ENCODE measurements at places on chromosomes 7 and 10.

- no peak for DNase-seq
These were observed 203.5 kb downstream of the PTEN start for GRCh38 chr10:88066876-88067275.

DNA sequence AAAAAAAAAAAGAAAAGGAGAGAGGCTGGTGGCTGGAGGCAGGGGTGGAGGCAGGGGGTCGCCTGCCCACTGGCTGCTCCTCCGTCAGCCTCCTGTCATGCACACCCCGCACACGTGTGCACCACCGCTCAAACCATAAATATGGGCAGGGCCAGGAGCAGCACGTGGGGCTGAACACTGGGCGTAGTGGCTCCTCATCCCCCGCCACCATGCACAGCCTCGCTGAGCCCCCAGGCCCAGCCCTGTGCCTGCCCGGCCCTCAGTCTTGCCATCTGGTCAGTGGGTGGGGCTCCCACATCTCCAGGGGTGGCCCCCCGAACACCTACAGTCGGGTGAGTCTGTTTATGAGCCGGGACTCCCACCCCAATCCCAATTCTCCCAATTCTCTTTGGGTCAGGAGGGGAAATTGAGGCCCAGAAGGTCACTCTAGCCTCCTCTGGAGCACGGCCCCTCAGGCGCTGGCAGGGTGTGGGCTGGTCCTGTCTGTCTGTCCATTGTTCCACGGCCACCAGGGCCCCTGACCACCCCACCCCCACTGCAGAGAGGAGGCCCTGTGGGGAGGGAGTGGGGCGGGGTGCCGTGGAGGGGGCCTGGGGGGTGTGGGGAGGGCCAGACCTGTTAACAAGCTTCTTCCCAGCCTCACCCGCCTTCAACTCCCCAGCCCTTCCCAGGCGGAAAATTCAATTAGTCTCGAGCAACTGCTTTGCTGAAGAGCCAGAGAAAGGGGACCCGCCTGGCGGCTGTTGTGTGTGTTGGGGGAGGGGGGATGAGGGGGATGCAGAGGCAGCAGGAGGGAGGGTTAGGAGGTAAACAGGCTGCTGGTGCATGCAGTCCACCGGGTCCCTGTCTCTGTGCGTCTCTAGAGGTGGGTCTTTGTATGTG is 19.5 kb upstream of the GRIFIN start:
- no peak for DNase-seq

- DNase-seq: no peak
These were observed 563.0 kb downstream of the PARD3 start for GRCh38 chr10:34252111-34252510.

GRCh38 chr10:22652988-22653481 is 61.3 kb downstream of the PIP4K2A start:
- no peak for DNase-seq

GRCh38 chr7:45033261-45033930 is 33.4 kb downstream of the CCM2 start:
- DNase-seq: no peak

GRCh38 chr7:16014031-16014430 is 327.5 kb upstream of the MEOX2 start:
- DNase-seq: no peak

GRCh38 chr10:106310596-106310995 is 853.9 kb downstream of the SORCS1 start:
- DNase-seq: no peak

GRCh38 chr7:13639396-13639795 is 350.1 kb downstream of the ETV1 start:
- no peak for DNase-seq

DNA sequence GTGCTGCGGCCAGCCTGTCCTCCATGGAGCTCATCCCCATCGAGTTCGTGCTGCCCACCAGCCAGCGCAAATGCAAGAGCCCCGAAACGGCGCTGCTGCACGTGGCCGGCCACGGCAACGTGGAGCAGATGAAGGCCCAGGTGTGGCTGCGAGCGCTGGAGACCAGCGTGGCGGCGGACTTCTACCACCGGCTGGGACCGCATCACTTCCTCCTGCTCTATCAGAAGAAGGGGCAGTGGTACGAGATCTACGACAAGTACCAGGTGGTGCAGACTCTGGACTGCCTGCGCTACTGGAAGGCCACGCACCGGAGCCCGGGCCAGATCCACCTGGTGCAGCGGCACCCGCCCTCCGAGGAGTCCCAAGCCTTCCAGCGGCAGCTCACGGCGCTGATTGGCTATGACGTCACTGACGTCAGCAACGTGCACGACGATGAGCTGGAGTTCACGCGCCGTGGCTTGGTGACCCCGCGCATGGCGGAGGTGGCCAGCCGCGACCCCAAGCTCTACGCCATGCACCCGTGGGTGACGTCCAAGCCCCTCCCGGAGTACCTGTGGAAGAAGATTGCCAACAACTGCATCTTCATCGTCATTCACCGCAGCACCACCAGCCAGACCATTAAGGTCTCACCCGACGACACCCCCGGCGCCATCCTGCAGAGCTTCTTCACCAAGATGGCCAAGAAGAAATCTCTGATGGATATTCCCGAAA is 2.7 kb downstream of the PIK3CG start:
- no peak for DNase-seq

DNA sequence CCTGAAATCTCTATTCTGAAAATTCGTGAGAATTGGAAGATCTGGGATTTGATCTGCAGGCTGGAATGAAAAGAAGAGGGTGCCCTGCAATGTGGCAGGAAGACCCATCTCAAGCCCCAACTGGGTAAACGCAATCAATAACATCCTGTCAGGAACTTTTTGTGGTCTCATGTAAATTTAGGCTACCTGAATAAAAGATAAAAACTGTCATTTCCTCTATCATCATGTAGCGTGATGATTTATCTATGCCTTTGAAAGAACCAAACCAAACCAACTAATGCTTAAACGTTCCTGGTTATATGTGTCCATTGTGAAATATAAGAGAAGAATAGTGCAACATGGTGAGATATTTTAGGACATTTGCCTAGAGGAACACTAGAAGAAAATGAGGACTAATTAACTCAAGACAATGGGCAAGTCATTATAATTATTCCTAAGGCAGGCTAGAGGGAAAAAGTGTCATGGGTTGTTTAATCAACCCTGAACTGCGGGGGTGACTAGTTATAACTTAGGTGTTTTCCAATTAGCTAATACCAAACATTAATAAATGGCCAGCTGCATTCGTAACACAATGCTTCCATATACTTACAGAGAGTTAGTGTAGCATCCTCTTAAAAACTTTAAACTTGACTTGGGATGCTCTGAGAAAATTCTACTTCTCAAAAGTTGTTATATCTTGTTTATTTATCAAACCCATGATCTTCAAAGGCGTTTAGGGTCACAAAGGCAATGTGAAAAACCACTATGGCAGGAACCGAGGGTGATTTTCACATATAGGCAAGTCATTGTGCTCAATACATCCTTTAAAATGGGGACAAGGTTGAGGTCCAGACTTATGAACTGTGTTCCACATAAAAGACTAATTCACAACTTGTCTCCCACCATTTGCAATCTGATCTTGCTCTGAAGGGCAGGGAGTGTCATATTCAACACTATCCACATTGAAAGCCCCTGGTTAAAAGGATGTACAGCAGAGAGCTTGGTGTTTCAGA is 48.6 kb upstream of the ADO start:
- no peak for DNase-seq

DNA sequence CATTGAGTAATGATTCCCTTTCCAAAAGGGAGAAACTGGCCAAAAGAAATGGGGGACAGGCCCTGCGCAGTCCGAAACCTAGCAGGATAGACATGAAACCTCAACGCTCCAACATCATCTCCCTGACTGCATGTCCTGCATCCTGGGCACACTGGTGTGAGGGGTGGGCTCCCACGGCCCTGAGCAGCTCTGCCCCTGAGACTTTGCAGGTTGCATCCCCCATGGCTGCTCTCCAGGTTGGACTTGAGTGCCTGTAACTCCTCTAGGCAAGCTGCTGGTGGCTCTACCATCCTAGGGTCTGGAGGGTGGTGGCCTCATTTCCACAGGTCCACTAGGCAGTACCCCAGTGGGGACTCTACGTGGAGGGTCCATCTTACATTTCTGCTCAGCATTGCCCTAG is 16.3 kb upstream of the CRYGN start:
- no peak for DNase-seq

- DNase-seq: no peak
These were observed 57.8 kb downstream of the COL26A1 start for GRCh38 chr7:101420436-101420835.

GRCh38 chr7:34675749-34676374 is 17.8 kb downstream of the NPSR1 start:
- no peak for DNase-seq

- no peak for DNase-seq
These were observed 4.4 kb downstream of the SMIM30 start for GRCh38 chr7:113113912-113114311.

GRCh38 chr10:110273474-110273873 is 31.2 kb downstream of the SMNDC1 start:
- peak; percentile 55 for DNase-seq

DNA sequence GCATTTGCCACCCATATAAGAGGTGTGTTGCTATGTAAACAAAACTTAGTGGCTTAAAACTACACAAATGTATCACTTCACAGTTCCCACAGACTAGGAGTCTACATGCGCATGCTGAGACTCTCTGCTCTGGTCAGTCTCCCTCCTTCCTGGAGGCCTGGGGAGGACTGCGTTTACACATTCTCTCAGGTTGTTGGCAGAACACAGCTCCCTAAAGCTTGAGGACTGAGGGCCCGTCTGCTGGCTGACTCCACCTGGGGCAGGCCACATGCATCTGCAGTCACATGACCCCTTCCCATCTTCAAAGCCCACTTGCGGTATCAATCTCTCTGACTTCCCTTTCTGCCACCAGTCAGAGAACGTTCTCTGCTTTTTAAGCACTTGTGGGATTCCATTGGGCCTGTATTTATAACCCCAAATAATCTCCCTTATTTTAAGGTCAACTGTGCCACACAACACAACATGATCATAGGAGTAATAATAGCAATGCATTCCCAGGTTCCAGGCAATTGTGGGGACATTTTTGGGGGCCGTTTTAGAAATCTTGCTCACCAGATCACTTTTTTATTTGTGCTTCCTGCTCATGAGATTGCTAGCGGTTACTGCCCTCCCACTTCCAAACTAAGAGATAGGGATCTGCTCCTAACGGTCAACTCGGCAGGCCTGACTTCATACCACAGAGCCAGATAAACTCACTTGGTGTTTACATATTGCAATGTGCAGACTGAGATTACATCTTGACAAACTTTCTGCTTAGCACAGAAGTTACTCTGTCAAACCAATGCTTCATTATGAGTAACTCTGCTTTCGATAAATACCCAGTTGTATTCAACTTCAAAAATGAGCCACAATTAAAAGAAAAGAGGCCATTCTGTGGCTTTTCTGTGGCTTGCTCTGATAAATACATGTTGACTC is 96.3 kb downstream of the ALOX5 start:
- peak; percentile 54 for DNase-seq

DNA sequence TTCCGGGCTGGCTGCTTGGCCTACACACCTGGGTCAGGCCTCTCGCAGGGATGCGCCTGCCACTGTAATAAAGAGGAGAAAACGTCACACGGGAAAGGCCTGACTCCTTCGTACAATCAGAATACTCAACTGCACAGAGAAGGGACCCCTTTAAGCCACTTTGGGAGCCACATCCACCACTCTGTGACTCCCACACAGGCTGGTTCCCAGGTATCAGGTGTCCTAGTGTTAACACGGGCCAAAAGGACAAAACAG is 5.8 kb upstream of the ZNF736 start:
- DNase-seq: no peak

- no peak for DNase-seq
These were observed 8.4 kb downstream of the GRB10 start for GRCh38 chr7:50774319-50774718.

- peak; percentile 27 for DNase-seq
These were observed 340.2 kb upstream of the CELF2 start for GRCh38 chr10:10677479-10677878.

GRCh38 chr7:28697913-28698563 is 260.1 kb downstream of the TRIL start:
- no peak for DNase-seq

DNA sequence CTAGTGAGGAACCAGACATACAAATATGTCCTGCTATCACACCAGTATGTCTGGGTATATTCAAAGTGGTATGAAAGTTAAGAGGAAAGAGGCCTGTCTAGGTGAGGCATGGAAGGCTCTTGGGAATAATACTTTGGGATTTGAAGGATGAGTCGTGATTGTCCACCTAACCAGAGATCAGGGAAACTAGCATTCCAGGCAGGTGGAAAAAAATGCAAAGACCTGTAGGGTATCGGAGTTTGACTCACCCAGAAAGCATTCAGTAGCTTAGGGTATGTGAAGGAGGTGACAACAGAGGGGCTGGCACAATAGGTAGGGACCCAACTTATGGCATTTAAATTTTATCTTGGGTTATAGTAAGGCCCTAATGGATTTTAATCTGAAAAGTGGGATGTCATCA is 950 bp upstream of the GCC1 start:
- no peak for DNase-seq

DNA sequence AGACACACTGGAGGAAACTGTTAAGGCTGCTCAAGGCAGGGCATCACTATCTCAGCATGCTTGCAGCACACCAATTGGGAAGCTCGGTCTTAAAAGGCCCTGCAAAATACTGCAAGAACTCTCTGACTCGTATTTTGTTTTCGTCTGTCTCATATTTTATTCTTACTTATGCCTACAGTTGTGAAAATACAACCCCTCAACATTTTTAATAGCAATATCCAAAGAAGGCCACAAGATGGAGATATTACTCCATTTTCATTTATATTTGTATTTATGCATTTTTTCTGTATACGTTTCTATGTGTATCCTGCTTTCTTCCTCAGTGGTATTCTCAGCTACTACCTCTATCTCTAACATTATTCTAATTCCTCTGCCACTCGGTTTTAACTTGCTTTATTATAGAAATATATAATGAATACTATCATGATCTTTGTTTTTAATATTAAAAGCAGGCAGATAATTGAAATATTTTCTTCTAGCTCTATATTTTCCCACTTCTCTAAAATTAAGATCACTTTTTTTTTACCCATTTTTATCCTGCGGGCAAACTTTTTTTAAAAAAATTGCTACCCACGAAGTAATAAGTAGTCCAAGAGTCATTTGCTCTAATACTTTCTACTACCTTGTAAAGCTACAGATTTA is 10.0 kb downstream of the DNAJC1 start:
- DNase-seq: no peak

Data from non-pigmented ciliary epithelial cell (primary cell).